ENCODE measurements at places on chromosomes 11 and 22. TPM values are rescaled to one million over a fixed set of nuclear protein-coding genes. Genes with fewer than 3 reads are reported as not detected.

SLC35F2 gene
- total RNA-seq = 8.8 TPM

EHD1 gene
- total RNA-seq = 94.6 TPM

ANGPTL5 gene
- total RNA-seq = 0.23 TPM

TMEM25 gene
- total RNA-seq = 26.3 TPM

EHF gene
- total RNA-seq = 36.4 TPM

NCAPD3 gene
- 17.3 TPM for total RNA-seq

LIN7C gene
- total RNA-seq = 36.5 TPM

IRF7 gene
- total RNA-seq = 56.2 TPM

RFPL3 gene
- not detected for total RNA-seq

DRD2 gene
- total RNA-seq = not detected

TUG1 gene
- total RNA-seq = 71.8 TPM

OLFML1 gene
- total RNA-seq = 30.6 TPM

CRACR2B gene
- total RNA-seq = 34.3 TPM

RASL10A gene
- total RNA-seq = 0.72 TPM

GRCh38 chr11:61834278-61835048, 6.4 kb downstream of the FADS2 start:
- no peaks in the 10 kb centered on the region for H3K27me3 ChIP-seq
- H3K4me1 ChIP-seq = peaks cover 22% of the 10 kb centered on the region
- H3K36me3 ChIP-seq = no peaks in the 10 kb centered on the region
- no peak overlapping the region for H3K4me3 ChIP-seq
- DNase-seq = no peak

- no peaks in the 10 kb centered on the region for H3K4me1 ChIP-seq
- no peak overlapping the region for H3K4me3 ChIP-seq
- no peak for DNase-seq
These were observed 12.1 kb upstream of the BAIAP2L2 start for GRCh38 chr22:38122616-38123015.

GRCh38 chr11:50333861-50334260, 301.2 kb downstream of the OR4C45 start:
- DNase-seq = no peak
- no peak overlapping the region for H3K27ac ChIP-seq
- H3K4me3 ChIP-seq = no peak overlapping the region
- H3K4me1 ChIP-seq = no peaks in the 10 kb centered on the region
- H3K27me3 ChIP-seq = no peaks in the 10 kb centered on the region

DNA sequence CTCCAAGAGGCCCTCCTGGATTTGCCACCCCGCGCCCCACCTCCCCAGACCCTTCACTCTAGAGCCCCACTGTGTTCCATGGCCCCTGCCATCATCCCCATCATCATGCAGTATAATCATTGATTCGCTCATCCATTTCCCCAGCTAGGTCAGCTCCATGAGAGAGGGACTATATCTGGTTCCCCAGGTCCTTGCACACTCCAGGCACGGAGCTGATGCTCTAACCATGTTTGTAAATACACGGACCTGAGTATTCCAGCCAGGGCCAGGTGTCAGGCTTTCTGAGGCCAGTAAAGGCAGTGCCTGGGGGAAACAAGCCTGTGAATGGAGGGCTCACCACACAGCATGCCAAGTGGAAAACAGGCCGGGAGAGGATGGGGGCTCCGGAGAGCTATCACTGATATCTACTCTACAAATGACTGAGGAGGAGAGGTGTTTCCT, 27.1 kb upstream of the OAF start:
- H3K36me3 ChIP-seq = no peaks in the 10 kb centered on the region
- no peak overlapping the region for H3K4me3 ChIP-seq
- no peak overlapping the region for H3K27ac ChIP-seq
- peak; percentile 45 for DNase-seq
- H3K27me3 ChIP-seq = no peaks in the 10 kb centered on the region
- peaks cover 7% of the 10 kb centered on the region for H3K4me1 ChIP-seq

DNA sequence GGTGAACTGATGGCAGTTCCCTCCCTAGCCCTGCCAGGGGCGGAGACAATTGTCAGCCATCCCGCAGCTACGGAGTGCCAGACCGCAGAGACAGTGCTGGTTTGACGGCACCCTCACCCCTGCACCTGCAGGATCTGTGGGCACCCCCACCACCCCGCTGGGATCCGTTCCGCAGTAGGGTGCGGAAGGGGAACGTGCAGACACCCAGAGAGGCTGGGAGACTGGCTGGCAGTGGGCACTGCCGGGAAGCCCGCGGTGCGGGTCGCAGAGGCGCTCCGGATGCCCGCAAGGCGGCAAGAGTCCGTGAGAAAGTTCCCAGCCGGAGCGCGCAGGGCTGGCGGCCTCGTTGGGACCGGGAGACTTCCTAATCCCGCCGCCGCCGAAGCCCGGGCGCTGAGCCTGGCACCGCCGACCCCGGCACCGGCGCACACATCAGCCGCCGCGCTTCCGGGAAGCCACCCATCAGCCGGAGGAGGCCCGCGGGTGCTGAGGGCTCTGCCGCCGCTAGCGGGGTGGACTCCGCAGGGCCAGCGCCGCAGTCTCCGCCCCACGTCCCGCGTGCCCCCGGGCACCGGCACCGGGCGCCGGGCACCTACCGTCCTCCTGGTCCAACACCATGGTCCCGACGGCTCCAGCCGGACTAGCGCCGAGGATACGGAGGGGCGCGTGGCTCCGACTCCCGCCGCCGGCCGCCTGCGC, 4.3 kb upstream of the LMO1 start:
- H3K36me3 ChIP-seq = no peaks in the 10 kb centered on the region
- H3K27ac ChIP-seq = no peak overlapping the region
- peaks cover 70% of the 10 kb centered on the region for H3K27me3 ChIP-seq
- H3K4me3 ChIP-seq = peak overlapping the region; percentile 38

GRCh38 chr11:68878022-68878421, 25.6 kb downstream of the MRPL21 start:
- no peak overlapping the region for H3K27ac ChIP-seq
- DNase-seq = no peak
- H3K4me3 ChIP-seq = no peak overlapping the region
- no peaks in the 10 kb centered on the region for H3K36me3 ChIP-seq

DNA sequence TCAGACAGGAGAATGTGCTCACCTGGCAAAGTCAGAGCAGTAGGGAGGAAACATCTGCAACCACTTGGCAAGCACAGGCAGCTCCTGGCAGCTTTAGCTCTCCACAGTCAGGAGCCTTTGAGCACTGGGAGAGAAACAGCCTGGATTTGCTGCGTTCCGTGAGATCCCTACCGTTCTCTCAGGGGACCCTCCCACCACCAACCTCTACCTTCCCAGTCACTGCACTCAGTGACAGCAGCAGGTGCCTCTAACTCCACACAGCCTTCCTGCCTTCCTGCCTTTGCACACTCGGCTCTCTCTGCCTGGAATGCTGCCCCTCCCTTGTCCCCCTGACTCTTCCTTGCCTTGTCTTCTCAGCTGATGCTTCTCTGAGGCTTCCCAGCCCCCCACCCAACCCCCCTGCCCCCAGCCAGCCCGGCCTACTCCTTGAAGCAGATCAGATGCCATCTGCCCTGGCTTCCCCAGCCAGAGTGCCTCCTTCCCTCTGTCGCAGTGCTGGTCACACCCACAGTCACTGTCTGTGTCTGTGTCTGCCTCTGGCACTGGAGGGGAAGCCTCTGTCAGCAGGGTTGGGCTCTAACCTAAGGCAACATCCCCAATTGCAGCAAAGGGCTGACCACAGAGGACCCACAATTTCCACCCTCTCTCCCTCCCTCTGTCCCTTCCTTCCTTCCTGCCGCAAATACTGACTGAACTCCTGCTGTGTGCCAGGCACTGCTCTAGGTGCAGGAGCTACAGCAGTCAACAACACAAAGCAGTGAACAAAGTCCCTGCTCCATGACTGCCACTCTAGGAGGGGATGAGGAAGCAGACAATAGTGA, 14.9 kb upstream of the TSKU start:
- H3K27me3 ChIP-seq = no peaks in the 10 kb centered on the region
- no peaks in the 10 kb centered on the region for H3K36me3 ChIP-seq
- H3K4me1 ChIP-seq = peaks cover 65% of the 10 kb centered on the region
- H3K4me3 ChIP-seq = peak overlapping the region; percentile 28

GRCh38 chr11:31826536-31827438, 15.7 kb upstream of the PAX6 start:
- DNase-seq = no peak
- H3K4me3 ChIP-seq = no peak overlapping the region
- peaks cover 94% of the 10 kb centered on the region for H3K27me3 ChIP-seq
- H3K27ac ChIP-seq = no peak overlapping the region
- H3K36me3 ChIP-seq = no peaks in the 10 kb centered on the region

- no peaks in the 10 kb centered on the region for H3K27me3 ChIP-seq
- H3K4me1 ChIP-seq = no peaks in the 10 kb centered on the region
- peaks cover 50% of the 10 kb centered on the region for H3K36me3 ChIP-seq
- no peak overlapping the region for H3K4me3 ChIP-seq
These were observed 9.7 kb downstream of the MCAM start for GRCh38 chr11:119307219-119307618.

- H3K4me3 ChIP-seq = no peak overlapping the region
- H3K27ac ChIP-seq = peak overlapping the region; percentile 51
- DNase-seq = no peak
- H3K4me1 ChIP-seq = peaks cover 32% of the 10 kb centered on the region
These were observed 106.9 kb downstream of the SYN3 start for GRCh38 chr22:32951076-32951806.

DNA sequence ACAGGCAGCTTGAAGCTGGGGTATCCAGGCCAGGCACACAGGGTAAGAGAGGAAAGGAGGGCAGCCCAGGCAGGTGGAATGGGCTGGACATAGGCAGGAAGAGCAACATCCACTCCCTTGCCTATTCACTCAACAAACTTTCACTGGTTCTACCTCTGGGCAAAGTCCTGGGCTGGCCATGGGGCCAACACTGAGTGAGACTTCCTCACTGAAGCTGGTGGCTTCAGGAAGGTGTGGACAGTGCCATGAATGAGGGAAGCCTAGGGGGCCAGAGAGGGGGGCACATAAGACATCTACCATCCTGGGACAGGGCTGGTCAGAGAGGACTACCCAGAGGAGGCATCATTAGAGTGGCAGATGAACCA, 44.9 kb upstream of the TCF20 start:
- no peaks in the 10 kb centered on the region for H3K36me3 ChIP-seq
- no peaks in the 10 kb centered on the region for H3K4me1 ChIP-seq
- H3K4me3 ChIP-seq = no peak overlapping the region
- no peak overlapping the region for H3K27ac ChIP-seq
- DNase-seq = no peak

- H3K27ac ChIP-seq = no peak overlapping the region
- no peak overlapping the region for H3K4me3 ChIP-seq
- H3K36me3 ChIP-seq = peaks cover 37% of the 10 kb centered on the region
These were observed 10.7 kb downstream of the IL17RA start for GRCh38 chr22:17095538-17095937.

DNA sequence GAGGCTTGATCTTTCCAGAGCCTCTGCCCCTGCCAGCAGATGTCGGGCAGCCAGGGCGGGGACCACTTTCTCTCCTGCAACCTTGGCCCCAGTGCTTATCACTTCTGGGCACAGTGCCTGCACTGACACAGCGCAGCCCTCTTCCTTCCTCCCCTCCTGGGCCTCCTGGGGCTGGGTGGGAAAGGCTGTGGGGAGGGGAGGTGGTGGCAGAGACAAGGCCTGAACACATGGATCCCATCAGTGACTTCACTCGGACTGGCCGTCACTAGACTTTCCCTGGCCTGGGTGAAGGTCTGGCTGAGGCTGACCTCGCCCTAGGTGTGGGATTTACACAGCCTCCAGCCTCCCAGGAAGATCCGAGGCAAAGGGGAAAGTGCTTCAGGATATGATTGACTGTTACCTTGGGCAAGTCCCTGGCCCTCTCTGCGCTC, 68.1 kb downstream of the LRRC32 start:
- peaks cover 14% of the 10 kb centered on the region for H3K4me1 ChIP-seq
- no peaks in the 10 kb centered on the region for H3K27me3 ChIP-seq
- no peak overlapping the region for H3K4me3 ChIP-seq
- peak overlapping the region; percentile 51 for H3K27ac ChIP-seq
- DNase-seq = no peak
- no peaks in the 10 kb centered on the region for H3K36me3 ChIP-seq

- no peak for DNase-seq
- H3K27me3 ChIP-seq = no peaks in the 10 kb centered on the region
- H3K4me3 ChIP-seq = no peak overlapping the region
- peaks cover 5% of the 10 kb centered on the region for H3K4me1 ChIP-seq
- H3K27ac ChIP-seq = no peak overlapping the region
- no peaks in the 10 kb centered on the region for H3K36me3 ChIP-seq
These were observed 136.0 kb downstream of the C11orf58 start for GRCh38 chr11:16874275-16874975.

DNA sequence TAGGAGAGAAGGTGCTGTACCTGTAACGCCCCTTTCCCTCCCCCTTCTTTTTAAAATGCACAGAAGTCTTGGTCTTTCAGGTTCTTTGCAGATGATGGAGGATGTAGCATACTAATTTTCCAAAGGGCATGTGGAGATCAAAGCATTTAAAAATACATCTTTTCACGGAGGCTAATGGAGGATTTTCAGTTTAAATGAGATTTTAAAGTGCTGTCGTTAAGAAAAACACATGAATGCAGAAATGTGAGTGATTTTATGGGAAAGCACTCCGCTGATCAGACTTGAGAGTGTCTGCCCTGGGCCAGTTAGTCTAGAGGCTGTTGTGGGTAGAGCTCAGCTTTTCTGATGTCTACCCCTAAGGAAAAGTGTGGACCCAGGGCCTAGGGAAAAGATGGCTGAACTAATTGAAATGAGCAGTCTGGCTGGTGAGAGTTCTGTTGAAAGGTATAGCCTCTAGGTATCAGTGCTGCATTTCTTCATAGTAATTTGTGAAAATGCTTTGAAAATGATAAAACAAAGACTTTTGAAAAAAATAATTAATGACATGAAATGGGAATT, 2.5 kb downstream of the AMOTL1 start:
- peak overlapping the region; percentile 91 for H3K4me3 ChIP-seq
- no peaks in the 10 kb centered on the region for H3K36me3 ChIP-seq
- peaks cover 38% of the 10 kb centered on the region for H3K4me1 ChIP-seq
- H3K27me3 ChIP-seq = no peaks in the 10 kb centered on the region

DNA sequence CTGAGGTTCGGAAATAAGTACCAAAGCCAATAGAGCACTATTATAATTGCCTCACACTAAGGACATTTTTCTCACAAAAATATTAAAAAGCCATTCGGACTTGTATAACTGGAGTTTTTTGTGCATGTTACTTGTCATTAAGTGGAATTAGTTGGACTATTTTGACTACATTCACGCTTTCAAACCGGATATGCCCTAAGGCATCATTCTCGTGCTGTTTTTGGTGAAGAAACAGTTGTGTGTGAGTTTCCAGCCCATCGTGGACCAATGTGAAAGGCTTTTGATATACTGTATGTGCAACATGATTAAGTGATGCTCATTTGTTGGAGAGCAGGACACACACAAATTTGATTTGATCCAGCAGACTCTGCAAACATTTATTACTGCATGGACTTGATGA, 192.8 kb downstream of the PGR start:
- H3K4me3 ChIP-seq = no peak overlapping the region
- H3K27me3 ChIP-seq = no peaks in the 10 kb centered on the region
- no peak for DNase-seq
- no peak overlapping the region for H3K27ac ChIP-seq

Measured in upper lobe of right lung (tissue), 1 donor.